ENCODE measurements at places on chromosomes 6 and 20.

- no peak for DNase-seq
These were observed 36.3 kb downstream of the GSTA2 start for GRCh38 chr6:52726741-52727535.

DNA sequence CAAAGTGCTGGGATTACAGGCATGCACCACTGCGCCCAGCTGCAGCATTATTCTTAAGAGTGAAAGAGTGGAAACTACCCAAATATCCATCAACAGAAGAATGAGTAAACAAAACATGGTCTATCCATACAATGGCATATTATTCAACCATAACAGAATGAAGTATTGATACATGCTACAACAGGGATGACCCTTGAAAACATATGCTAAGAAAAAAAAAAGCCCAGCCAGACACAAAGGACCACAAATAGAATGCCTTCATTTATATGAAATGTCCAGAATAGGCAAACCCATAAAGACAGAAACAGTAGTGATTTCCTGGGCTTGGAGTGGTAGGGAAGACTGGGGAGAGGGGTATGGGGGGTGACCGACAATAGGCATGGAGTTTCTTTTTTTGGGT, 7.1 kb downstream of the TUBB2B start:
- DNase-seq = no peak

- no peak for DNase-seq
These were observed 324 bp downstream of the JPH2 start for GRCh38 chr20:44186674-44187053.

- DNase-seq = no peak
These were observed 34.8 kb downstream of the HFE start for GRCh38 chr6:26122005-26122388.

DNA sequence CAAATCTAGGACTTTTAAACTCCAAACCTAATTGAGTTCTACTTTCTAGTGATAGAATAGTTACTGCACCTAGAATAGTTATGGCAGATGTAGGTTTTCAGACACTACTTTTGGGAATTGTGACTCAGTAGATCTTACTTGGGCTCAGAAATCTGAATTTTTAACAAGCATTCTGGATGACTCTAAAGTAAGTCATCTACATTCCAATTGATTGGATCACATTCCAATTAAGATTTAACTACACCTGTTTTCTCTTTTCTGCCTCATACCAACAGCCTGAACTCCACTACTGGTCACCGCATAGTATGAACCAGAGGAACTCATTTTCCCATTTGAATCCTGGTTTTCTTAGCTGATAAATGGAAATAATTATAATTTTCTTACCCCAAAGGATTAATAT, 49.5 kb upstream of the TFAP2D start:
- DNase-seq = no peak

DNA sequence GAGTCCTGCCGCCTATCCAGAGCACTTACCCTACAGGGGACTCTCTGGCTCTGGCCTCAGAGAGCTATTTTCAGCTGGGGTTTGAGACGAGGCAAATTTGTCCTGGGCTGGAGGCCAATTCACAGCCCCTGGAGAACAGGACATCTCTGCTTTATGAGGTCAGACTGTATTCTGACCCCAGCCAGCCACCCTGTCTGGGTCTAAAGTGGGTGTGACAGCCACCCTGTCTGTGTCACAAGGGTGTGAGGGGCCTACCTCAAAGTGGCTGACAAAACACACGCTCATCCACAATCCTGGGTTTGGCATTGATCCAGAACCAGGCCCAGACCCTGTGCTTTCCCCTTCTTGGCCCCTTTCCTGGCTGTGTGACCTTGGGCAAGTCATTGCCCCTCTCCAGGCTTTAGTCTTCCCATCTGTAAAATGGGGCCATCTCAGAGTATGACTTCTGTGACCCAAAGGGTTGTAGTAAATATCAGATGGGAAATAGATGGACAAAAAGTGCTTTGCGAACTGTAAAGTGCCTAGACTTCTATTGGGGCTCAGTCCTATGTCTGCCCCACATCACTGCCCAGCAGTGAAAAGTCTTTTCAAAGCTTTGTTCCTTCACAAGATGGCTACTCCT, 44.1 kb upstream of the TGM2 start:
- no peak for DNase-seq

- no peak for DNase-seq
These were observed 108.6 kb downstream of the CEBPB start for GRCh38 chr20:50299325-50299629.

GRCh38 chr20:37333848-37334318, 12.1 kb upstream of the SRC start:
- no peak for DNase-seq

GRCh38 chr6:83613378-83613777, 95.5 kb downstream of the SNAP91 start:
- no peak for DNase-seq

DNA sequence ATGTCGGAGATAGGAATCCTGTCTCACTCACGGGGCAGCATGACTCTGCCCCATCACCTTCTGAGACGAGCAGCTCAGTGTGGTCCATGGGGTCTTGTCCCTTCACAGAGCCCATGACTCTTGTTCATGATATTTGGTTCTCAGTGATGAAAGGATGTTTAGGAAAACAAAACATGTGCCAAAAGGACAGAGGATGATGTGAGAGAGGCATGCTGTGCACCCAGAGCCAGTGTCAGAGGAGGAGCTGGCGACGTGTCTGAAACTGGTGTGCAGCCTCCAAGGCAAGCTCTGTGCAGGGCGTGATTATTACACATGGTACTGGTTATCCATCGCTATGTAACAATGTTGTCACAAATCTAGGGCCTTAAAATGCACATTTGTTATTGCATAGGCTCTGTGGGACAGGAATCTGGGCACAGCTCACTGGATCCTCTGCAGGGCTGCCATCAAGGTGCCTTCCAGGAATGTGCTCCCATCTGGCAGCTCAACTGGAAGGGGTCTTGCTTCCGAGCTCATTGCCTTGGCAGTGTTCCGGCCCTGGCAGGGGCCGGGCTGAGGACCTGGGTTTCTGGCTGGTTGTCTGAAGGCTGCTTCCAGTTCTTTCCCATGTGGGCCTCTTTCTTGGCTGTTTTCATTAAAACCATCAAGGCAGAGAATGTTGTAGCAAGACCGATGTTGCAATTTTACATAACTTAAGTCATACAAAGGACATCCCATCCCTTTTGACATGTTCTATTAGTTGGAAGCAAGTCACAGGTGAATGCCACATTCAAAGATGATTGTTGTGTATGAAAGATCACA, 175.4 kb downstream of the ERMARD start:
- DNase-seq = no peak

DNA sequence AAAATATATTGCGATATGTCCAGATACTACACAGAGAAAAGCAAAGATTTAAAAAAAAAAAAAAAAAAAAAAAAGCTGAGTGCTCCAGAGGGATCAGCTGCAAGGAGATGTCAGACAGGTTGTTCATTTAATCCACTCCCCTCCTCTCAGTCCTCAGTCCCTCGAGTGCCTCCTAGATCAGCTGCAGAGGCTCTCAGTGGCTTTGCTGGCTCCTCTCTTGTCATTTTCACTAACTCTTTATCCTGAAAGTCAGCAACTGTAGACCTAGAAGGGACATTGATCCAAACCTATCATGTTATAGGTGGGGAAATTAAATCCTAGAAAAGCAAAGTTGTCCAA, 61.6 kb downstream of the KIAA0319 start:
- no peak for DNase-seq

DNA sequence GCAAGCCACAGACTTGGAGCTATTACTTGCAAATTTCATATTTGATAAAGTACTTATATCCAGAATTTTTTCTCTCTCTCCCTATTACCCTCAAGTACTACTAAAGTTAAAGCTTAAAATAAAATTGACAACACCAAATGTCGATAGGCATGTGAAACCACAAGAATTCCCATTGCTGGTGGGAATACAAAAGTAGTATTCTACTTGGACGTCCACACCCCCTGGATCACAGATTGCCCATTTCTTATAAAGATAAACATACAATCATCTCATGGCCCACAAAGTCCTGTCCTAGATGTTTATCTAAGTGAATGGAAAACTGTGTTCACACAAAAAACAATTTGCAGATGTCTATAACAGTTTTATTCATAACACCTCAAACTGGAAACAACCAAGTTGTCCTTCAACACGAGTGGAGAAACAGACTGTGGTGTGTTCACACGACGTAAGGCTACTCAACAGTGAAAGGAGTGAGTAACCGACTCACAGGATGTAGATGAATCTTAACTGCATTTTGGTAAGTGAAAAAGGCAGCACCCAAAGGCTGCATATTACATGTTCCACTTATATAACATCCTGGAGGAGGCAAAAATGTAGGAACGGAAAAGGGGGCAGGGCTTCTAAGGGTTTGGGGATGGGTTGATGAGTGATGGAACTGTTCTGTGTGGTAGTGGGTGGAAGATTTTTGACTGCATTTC, 297.4 kb downstream of the THBS2 start:
- DNase-seq = no peak

- no peak for DNase-seq
These were observed 291.9 kb downstream of the PLCB1 start for GRCh38 chr20:8424010-8424409.
